Activated effector memory CD4-positive, alpha-beta T cell treated with Interleukin-2 at 50 U/mL for 16 hours (primary cell): ENCODE measurements at places on chromosomes 7 and 10.

GRCh38 chr7:124155432-124156022 is 122.7 kb upstream of the TMEM229A start:
- no peak for DNase-seq

DNA sequence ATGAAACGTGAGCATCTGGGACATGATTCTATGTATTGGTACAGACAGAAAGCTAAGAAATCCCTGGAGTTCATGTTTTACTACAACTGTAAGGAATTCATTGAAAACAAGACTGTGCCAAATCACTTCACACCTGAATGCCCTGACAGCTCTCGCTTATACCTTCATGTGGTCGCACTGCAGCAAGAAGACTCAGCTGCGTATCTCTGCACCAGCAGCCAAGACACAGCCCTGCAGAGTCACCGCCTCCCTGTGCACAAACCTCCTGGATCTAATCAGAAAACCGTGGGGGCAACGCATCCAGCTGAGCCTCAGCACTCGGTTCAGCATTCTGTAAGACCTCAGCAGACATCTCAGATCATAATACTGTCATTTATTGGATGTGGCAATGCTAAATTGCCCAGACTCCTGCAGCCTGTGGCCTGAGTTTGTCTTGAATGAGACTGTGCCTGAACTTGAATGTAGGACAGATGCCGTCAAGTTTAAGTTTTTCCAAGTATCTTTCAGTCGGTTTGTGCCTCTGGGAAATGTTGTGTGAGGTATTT is 41.5 kb upstream of the PRSS58 start:
- DNase-seq: no peak

DNA sequence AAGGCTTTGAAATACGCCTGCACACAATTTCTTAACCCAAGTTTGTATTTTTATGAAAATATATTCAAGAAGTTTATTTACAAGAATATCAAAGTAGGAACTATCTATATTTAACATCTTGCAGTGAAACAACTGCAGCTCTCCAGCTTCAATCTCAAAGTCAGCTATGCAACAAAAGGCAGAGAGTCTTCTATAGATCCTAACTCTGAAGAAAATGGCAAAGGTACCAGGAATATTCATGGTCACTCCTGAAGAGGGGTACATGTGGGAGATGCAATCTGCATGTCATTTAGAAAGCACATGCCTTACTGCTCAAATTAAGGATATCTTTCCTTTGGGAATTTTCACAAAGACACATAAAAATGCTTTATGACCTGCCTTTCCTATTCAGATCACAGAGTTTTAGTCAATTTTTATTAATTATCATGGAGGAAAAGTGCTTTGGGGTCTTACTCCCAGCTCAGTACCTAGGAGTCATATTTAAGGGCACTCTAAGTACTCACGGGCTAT is 1.5 kb downstream of the ANK3 start:
- DNase-seq: no peak

GRCh38 chr10:78292982-78293865 is 259.6 kb downstream of the RPS24 start:
- DNase-seq: no peak

GRCh38 chr7:155467846-155468784 is 10.2 kb downstream of the EN2 start:
- DNase-seq: no peak

GRCh38 chr10:28951484-28951883 is 274.2 kb downstream of the BAMBI start:
- DNase-seq: no peak

GRCh38 chr7:101126651-101127459 is at the start of gene SERPINE1:
TSS of gene SERPINE1 (plus strand) at chr7:101127104. CDS start at chr7:101128394, 1,290 bp downstream.
- DNase-seq: peak; percentile 24

DNA sequence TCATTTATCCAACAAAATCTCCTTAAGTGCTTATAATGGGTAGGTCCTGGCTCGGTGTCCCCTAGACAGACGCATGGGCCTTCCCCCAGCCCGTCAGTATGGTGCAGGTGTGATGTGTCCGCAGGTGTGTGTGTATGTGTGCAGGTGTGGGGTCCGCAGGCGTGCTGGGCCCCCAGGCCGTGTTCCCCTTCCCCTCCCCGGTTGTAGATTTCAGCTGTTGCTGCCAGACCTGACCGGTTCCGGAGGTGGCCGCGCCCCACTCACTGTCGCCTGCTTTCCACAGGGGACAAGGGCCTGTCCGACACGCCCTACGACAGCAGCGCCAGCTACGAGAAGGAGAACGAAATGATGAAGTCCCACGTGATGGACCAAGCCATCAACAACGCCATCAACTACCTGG is 50.5 kb downstream of the FIGNL1 start:
- no peak for DNase-seq

DNA sequence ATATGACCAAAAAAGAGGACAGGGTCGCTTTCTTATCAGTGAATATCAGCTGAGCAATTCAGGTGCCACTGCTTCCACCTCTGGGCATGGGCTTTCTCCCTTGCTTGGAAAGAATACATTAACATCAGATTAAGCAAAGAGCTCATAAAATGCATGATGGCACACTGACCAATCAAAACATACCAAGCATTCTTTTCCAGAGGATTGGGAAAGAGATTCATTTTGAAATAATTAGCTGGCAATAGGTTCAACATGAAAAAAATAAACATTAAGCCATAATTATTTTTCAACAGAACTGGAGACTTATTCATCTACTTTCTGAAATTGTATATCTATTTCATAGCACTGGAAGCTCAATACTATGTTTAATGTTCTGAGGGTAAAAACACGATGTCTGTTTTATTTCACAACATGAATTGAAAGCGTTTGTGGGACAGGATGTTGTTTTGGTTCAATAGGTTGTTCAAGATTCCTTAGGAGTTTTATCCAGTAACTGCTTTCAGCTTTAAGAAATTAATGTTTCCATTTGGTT is 53.2 kb downstream of the TFAM start:
- no peak for DNase-seq

- no peak for DNase-seq
Observed at GRCh38 chr7:74063646-74064045, 20.0 kb upstream of the LIMK1 start.

DNA sequence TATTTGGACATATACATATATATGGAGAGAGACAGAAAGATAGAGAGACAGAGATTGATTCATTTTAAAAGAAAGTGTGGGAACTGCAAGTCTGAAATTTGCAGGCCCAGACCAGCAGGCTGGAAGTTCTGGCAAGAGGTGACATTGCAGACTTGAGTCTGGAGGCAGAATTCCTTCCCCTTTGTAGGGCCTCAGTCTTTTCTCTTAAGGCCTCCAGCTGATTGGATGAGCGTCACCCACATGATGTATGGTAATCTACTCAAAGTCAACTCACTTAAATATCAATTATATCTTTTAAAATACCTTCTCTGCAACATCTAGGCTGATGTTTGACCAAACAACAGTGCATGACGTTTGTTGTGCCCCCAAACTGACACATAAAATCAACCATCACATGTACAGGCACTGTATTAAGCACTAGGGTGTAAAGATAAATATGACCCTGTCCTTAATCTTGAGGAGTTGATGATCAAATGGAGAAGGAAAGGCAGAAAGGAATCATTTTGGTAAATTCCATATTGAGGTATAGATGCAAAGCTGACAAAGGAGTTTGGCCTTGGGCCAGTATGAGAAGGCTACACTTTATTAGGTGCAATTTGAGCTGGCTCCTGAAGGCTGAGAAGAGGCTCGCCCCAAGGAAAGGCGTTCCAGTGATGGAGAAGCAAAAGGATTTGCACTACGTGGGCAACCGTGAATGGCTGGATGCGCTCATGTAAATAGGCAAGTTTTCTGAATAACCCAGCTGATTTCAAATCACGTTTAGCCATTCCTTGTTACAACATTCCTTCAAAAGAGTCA is 52.6 kb downstream of the BPGM start:
- DNase-seq: no peak

GRCh38 chr10:88194961-88195367 is 331.5 kb downstream of the PTEN start:
- DNase-seq: no peak

DNA sequence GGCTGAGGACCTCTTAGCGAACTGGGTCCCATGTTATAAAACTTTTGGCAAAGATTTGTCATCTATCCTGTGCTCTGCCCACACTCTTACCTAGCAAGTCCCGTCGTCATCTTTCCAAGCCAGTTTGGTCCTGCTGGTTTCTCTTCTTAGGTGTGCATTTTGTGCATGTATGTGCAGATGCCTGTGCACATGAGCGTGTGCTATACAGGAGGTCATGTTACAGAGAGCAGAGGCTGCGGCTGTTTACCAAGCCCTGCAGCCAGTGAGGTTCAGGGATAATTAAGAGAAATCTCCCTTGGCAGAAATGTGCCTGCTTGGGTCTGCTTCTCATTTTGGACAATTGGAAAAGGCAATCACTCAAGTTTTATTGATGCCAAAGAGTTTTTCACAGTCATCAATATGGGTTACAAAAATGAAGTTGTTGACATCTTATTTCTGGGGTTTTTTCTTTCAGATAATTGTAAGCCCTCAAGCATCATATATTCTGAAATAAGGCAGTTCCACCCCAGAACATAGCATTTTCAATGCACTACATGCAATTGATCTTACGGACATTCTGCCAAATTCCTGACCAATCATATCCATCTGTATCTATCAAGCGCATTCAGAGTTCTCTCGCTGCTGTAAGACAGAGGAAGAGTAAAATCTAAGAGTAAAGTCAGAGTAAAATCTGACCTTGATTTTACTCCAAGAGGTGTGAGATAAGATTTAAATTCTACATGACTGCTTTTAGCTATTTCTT is 361.4 kb upstream of the ZNF32 start:
- no peak for DNase-seq

DNA sequence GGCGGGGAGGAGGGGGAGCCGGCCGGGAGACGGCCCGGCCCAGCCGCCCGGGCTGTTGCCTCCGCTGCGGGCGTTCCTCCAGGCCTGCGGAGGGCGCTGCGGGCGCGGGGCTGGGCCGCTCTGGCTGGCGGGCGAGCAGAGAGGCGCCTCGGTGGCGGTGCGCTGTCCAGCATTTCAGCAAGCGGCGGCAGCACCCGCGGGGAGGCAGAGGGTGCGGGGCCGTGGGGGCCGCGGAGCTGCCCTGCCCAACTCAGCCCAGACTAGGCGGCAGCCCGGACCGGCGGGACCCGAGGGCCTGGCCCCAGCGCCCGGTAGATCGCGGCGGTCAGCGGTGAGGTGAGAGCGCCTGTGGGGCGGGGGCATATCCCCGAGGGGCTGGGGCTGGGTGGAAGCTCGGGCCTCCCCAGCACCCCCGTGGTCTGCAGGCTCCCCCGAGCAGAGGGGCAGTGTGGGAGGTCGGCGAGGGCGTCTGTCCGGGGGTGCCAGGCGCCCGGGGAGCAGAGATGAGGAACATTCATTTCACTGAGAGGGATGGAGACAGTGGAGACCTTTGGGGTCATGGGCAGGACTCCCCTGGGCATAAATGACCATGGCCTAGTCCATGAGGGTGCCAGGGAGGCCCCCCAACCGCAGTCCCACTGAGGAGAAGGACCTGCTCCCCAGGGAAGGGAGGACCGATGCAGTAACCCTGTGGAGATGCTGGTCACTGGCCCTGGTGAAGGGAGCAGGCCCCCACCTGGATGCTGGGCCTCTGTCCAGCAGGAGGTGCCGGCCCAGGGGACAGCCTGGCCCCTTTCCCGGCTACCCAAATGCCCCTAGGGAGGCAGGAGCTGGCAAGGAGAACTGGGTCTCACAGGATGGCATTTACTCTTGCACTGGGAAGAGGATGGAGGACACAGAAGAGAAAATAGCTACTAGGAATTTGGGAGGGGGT is at the start of gene SRRM3:
Gene SRRM3, plus strand, starts transcription at position 165 of the 934 bp plus-strand sequence. CDS start 33,171 bp downstream, outside the sequence.
- DNase-seq: peak; percentile 71

DNA sequence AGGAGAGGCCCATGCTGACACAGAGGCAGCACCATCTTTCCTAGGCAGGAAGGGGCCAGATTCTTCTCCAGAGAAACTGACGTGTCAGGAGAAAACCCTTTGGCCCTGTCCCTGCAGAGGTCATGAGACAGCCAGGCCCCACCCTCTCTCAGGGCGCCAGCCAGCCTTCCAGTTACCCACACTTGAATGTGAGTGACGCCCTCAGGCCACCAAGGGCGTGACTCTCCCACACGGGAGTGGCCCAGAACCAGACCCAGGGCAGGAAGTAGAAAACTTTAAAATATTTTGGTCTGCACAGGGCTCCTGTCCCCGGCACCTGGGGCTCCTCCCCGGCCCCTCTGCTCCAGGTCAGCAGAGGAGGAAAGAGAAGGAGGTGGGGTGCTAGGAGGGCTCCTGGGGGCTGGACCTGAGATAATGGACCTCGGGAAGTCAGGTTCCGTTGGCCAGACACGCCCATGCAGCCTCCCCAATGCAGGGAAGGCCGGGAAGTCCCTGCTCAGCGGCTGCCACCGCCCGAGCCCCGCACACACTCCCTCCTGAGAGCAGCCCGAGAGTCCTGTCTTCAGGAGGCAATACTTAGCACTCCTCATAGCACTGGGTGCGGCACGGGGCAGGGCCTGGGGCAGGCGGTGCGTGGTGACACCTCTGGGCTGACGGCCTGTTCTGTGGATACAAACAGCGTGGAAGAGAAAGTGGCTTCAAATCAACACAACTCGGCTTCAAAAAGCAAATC is 67.0 kb upstream of the CFAP46 start:
- DNase-seq: no peak

DNA sequence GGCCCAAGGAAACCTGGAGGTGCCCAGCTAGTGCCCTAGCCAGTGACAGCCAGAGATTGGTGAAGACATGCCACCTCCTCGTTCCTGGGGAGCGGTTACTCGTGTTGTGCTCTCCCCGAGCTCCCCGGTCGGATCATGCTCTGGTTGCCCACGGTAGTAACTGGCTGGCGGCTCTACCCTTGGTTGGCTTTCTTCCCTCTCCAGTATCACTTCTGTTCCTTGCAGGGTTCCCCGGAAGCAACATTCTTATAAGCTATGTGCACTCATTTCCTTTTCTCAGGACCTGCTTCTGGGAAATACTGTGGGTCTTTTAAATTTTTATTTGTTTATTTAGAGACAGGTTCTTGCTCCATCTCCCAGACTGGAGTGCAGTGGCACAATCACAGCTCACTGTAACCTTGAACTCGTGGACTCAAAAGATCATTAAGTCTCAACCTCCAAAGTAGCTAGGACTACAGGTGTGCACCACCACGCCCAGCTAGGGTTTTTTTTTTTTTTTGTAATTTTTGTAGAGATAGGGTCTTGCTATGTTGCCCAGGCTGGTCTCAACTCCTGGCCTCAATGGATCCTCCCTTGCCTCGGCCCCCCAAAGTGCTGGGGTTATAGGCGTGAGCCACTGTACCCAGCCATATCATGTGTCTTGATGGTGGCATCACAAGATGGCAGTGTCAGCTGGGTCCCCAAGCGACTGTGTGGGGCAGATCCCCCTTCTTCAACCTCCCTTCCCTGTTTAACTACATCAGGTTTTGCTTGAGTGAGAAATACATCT is 6.9 kb upstream of the CALHM1 start:
- no peak for DNase-seq

DNA sequence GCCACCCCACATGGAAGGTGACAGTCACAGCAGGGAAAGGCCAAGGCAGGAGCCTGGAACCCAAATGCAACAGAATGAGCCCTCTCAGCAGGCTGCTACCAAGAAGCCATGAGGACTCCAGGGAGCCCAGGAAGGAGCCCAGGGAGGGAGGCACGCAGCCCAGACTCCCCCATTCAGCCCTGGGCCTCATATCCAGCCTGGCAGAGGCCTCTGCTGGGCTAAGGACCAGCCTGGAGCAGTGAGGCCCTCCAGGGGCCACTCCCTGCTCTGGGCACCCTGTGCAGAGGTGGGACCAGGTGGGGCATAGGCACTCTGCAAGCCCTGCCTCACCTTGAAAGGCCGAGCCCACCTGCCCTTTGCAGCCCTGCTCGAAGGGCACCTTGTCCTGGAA is 25.8 kb upstream of the ZNF488 start:
- no peak for DNase-seq

GRCh38 chr7:73429215-73429614 is 4.4 kb upstream of the FZD9 start:
- no peak for DNase-seq

- DNase-seq: no peak
Observed at GRCh38 chr7:16889851-16890415, 8.2 kb upstream of the AGR3 start.

- peak; percentile 26 for DNase-seq
Observed at GRCh38 chr10:114499630-114500190, 95.4 kb upstream of the AFAP1L2 start.
